ENCODE measurements at places on chromosomes 3 and 15. TPM values are rescaled to one million over a fixed set of nuclear protein-coding genes. Genes with fewer than 3 reads are reported as not detected.

- peaks cover 2% of the 10 kb centered on the region for H3K4me1 ChIP-seq
- H3K27ac ChIP-seq = no peak overlapping the region
- no peaks in the 10 kb centered on the region for H3K36me3 ChIP-seq
- peaks cover 11% of the 10 kb centered on the region for H3K27me3 ChIP-seq
- H3K4me3 ChIP-seq = no peak overlapping the region
- no peak for DNase-seq
Observed at GRCh38 chr15:51349156-51349844, 7.8 kb downstream of the GLDN start.

Gene FGD5
- 0.32 TPM for total RNA-seq

GRCh38 chr3:133757701-133758567 lies 11.7 kb downstream of the TF start:
- DNase-seq = no peak
- no peak overlapping the region for H3K27ac ChIP-seq
- no peak overlapping the region for H3K4me3 ChIP-seq
- no peaks in the 10 kb centered on the region for H3K36me3 ChIP-seq

GRCh38 chr15:72306211-72306785 lies 13.7 kb downstream of the CELF6 start:
- H3K4me3 ChIP-seq = no peak overlapping the region
- no peaks in the 10 kb centered on the region for H3K36me3 ChIP-seq
- H3K4me1 ChIP-seq = peaks cover 7% of the 10 kb centered on the region
- H3K27ac ChIP-seq = no peak overlapping the region
- no peaks in the 10 kb centered on the region for H3K27me3 ChIP-seq

DNA sequence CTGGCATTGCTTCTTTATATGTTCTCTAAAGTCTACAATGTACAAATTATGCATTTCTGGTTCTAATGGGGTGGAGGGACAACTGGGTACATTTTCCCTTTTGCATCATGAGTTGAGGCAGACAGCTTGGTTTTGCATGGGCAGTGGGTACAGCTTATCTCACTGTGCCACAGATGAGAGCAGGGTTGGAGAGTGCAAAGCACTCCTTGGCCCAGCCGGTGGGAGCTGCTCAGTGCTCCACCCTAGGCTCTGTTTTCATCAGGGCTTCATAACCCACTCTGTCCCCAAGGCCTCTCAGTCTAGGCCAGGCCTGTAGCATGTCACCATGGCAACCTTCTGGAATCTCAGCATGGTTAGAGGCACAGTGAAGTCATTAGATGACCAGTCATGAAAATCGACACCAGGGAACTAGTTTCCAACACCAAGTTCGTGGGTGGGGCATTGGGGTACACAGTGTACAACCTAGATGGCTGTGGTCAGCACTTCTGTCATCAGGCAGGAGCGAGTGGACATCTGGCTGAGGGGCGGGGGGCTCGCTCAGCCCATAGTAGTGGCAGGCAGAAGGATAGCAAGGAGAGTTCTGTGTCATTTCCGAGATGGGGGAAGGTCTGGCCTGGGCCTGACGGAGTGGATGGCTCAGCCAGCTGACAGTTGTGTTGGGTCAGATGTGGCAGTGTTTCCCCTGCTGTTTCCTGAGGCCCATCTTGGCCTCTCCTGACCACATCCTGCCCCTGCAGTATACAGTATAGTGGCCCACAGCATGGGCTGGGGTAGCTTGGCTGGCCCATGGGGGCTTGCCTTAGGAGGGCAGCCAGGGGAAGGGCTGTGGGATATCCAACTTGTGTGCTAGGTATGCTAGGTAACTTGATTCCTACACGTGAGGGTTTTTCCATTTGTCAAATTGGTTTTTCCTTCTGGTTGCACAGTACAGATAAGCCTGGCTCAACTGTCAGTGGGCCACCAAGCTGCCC lies 75.7 kb upstream of the PRR23C start:
- H3K4me1 ChIP-seq = peaks cover 5% of the 10 kb centered on the region
- H3K4me3 ChIP-seq = no peak overlapping the region
- H3K27ac ChIP-seq = no peak overlapping the region

- H3K27ac ChIP-seq = no peak overlapping the region
- peaks cover 4% of the 10 kb centered on the region for H3K27me3 ChIP-seq
- H3K4me3 ChIP-seq = no peak overlapping the region
- H3K36me3 ChIP-seq = no peaks in the 10 kb centered on the region
- DNase-seq = no peak
- no peaks in the 10 kb centered on the region for H3K4me1 ChIP-seq
Observed at GRCh38 chr15:75770131-75770530, 57.5 kb upstream of the CSPG4 start.

GRCh38 chr15:71698030-71698429 lies 112.3 kb upstream of the NR2E3 start:
- no peak overlapping the region for H3K27ac ChIP-seq
- DNase-seq = no peak
- H3K27me3 ChIP-seq = peaks cover 9% of the 10 kb centered on the region

DNA sequence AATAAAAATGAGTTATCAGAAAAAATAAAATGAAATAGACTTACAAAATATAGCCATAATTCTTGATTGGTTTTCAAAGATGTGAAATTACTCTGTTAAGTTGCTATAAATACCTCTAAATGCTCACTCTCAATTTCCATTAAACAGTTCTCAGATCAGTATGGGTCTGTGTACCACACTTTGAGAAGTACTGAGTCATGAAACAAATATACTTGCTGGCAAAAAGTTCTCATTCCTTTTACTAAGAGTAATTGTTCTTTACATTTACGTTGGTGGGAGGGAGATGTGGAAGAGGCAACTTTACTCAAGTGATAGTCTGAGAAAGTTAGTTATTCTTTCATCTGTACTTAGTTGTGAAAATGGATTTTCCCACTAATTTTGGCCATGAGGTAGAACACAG lies 96.3 kb downstream of the ZNF385D start:
- H3K36me3 ChIP-seq = no peaks in the 10 kb centered on the region
- H3K27me3 ChIP-seq = no peaks in the 10 kb centered on the region
- no peak overlapping the region for H3K27ac ChIP-seq
- no peak overlapping the region for H3K4me3 ChIP-seq
- no peak for DNase-seq
- no peaks in the 10 kb centered on the region for H3K4me1 ChIP-seq

Gene TNNC1
- total RNA-seq = 2.1 TPM

DNA sequence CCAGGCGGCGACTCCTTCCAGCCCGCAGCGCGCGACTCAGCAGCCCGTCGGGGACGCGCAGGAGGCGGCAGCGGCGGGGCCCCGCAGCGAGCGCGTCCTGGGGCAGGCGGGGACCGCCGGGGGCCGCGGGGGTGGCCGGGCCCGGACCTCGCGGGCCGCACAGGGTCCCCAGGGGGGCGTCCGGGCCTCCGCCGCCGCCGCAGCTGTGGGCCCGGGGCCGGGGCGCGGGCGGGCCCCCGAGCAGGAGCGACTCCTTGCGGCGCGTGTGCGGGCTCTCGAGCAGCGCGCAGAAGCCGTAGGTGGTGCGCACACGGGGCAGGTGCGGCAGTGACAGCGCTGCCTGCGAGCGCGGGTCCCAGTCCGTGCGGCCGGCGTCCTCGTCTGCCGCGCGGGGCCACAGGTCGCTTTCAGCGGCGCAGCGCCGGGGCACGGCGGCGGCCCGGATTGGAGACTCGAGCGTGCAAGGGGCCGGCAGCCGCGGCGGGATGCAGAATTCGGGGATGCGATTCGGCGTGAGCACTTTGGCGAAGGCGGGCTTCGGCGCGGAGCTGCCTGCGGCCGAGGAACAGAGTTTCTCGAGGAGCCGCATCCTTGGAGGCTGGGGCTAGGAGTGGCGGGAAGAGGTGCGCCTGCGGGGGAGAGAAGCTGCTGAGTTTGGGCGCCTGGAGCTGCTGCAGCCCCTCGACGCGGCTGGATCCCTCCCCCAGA lies 535 bp downstream of the C2CD4B start:
- no peak overlapping the region for H3K27ac ChIP-seq
- peak overlapping the region; percentile 70 for H3K4me3 ChIP-seq
- peaks cover 83% of the 10 kb centered on the region for H3K27me3 ChIP-seq
- peaks cover 12% of the 10 kb centered on the region for H3K4me1 ChIP-seq
- DNase-seq = no peak
- no peaks in the 10 kb centered on the region for H3K36me3 ChIP-seq

DNA sequence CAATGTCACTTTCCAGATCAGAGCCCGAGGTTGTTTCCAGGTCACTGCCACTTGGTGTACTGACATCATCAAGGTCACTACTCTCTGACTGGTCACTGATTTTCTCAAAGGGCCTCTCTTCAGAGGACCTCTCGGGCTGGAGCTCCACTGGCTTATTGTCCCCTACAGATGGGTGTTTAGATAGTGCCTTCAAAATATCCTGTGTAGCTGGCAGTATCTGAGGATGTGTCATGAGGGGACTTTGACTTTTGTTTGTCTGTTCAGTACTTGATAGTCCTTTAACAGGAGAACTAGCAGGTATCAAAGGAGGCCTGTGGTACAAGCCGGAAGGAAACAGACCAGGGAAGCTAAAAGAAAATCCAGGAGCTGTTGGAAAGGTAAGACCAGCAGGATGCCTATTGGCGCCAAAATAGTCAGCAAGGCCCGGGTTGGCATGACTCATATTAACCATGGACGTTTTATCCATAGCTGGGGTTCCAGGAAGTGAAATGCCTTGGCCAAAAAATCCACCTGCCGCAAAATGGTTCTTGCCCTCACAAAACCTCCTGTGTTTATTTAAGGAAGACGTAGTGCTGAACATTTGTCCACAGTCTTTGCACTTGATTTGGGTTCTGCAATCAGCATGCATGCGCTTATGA lies 547.3 kb downstream of the MECOM start:
- DNase-seq = no peak
- H3K4me3 ChIP-seq = no peak overlapping the region
- H3K36me3 ChIP-seq = no peaks in the 10 kb centered on the region
- H3K27me3 ChIP-seq = no peaks in the 10 kb centered on the region

Gene SMCO1
- total RNA-seq = not detected

DNA sequence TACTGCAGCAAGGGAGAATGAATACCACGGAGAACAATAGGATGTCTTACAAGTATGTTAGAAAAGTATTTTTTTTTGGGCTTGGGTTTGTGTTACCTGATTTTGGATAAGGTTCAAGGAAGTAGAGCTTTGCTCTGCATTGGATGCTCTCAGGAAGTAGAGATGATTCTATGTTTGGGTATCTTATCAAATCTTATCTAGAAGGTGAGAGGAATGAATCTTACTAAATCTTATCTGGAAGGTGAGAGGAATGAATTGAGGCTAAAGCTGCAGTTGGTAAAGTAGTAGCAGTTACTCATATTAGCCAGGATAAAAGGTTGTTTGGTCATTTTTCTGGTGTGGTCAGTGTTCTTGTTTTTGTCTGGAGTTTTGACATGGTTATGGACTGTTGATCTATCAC lies 17.4 kb downstream of the TFG start:
- H3K4me3 ChIP-seq = no peak overlapping the region
- H3K27me3 ChIP-seq = no peaks in the 10 kb centered on the region
- DNase-seq = no peak
- peaks cover 17% of the 10 kb centered on the region for H3K4me1 ChIP-seq

Gene TTLL13
- total RNA-seq = 1.3 TPM

DNA sequence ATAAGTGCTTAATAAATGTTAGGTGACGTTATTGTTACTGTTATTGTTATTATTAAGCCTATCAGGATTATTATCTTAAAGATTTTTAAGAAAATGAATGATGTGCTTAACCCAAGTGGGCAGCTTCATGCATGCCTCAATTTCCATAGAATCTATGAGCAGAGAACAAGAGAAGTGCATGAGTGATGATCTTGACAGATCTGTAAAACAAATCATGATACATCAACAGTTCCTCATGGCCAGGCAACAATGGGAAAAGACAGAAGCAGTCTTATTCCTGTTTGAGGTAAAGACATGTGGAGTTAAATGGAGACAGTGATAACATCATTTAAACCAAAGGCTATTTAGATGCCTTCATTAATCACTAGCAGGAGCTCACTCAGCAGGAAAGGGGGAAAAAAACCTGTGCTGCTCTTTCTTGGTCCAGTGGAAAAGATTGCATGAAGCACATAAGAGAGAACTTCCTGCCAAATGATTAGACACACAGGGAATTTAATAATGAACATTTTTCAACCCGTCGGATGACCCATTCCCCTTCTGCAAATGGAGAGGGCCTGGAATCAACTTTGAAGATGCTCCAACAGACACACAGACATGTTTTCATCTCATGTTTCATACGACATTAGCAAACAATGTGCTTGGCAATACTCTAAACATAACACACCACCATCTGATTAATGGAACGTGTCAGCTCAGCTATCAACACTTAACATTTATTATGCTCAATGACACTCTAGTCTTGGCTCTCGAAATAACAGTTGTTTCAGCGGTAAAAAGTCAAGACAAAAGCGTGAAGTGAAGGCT lies 212.2 kb upstream of the LRRN1 start:
- no peak overlapping the region for H3K4me3 ChIP-seq
- H3K36me3 ChIP-seq = no peaks in the 10 kb centered on the region
- H3K27me3 ChIP-seq = no peaks in the 10 kb centered on the region
- no peaks in the 10 kb centered on the region for H3K4me1 ChIP-seq
- H3K27ac ChIP-seq = no peak overlapping the region

Gene POPDC2
- 4.8 TPM for total RNA-seq

Gene BCHE
- total RNA-seq = not detected

DNA sequence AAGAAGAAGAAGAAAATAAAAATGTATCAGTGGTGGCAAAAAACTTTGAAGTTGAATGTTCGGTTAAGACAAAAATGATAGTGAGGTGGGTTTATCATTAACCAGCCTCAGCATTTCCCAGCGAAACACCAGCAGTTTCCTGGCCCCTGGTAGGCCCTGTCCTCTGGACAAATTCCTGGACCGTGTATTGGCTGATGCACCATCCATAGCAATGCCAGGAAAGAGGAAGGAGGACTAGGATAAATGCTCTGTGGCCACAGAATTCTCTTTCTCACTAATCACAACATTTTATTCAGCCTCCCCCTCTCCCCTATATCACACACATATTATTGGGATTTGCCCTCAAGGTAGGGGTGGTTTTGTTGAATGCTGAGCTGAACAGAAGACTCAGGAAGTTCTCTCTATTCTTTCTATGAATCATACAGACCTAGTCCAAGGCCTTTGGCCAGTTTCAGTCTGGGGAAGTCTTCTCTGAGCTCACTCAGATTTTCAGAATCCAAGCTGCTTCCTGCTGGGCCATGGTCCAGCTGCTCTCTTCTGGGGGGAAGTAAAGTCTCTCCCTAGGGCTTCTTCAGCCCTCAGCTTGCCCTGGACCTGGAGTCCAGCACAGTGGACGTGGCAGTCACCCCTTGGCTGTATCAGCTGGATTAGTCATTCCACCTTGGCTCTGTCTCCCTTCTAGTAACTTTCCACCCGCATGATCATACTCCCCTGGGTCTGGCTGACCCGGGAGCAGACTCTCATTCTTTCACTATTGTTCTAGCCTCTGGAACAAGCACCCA lies 27.6 kb downstream of the SLC28A1 start:
- no peak for DNase-seq
- H3K4me3 ChIP-seq = no peak overlapping the region
- no peaks in the 10 kb centered on the region for H3K27me3 ChIP-seq
- H3K27ac ChIP-seq = peak overlapping the region; percentile 6
- H3K36me3 ChIP-seq = peaks cover 2% of the 10 kb centered on the region

All from activated CD8-positive, alpha-beta T cell treated with anti-CD3 and anti-CD28 coated beads, Interleukin-2, amount 10 ng/mL, durations not matched to agents 7 days and 5 days (primary cell).